Upper lobe of left lung (tissue), 6 donors: ENCODE measurements at places on chromosomes 5 and 9.
A peak's percentile ranks its signal among the peaks of the same experiment; 100 is the strongest.

DNA sequence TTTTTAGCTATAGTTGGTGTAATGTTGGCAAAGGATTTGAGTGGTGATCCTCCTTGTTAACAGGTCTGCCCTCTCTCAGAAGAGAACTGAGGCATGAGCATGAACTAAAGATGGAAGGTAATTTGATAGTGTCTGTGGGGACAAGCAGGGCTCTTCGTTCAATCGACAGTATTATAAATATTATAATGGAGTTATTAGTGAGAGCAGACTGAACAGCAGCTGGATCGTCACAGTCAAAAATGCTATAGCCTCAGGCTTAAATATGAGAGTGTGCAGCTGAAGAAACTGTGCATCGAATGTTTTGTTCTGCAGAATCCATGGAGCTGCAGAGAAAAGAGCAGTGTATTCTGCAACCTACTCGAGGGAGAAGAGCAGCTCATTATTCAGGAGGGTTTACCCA is 757.3 kb downstream of the DNAH5 start:
- H3K27ac ChIP-seq = no peak overlapping the region
- H3K36me3 ChIP-seq = no peaks in the 10 kb centered on the region
- H3K4me1 ChIP-seq = no peaks in the 10 kb centered on the region
- no peak for DNase-seq
- H3K27me3 ChIP-seq = no peaks in the 10 kb centered on the region

DNA sequence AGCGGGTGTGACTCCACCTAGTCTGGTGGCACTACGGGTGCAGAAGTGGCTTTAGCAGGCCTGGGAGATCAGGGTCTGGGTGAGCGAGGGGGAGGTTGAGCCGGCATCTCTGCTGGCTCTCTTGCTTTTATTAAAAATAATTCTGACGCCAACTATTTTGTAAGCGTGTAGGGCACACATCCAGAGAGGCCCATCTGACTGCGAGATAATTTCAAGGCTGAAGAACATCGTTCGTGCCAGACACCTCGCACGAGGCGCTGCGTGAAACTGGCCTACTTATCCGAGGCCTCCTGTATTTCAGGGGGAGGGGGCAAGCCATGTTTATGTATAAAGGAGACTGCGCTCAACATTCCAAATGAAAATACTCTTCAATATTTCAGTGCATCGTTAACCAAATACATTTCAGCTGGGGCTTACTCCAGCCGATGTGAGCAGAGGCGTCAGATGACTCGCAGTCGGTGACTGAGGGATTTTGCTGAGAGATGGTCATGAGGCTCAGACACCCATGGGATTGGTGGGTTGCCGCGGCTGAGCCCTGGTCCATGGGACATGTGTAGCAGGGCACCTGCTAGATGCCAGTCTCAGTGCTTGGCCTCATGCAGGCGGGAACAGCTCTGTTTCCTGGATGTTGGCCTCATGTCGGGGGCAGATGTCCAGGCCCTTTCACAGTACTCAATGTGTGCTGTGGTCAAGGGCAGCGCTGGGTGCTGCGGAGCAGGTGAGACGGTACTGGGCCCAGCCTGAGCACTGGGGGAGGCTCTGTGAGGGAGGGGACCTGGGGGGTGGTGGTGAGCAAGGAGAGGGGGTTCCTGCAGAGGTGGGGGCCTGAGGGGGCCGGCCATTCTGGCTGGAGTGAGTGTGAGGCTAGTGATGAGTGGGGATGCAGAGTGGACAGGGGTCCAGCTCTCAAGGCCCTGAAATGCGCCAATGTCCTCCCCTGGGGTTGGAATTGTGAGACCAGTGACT is 201.5 kb downstream of the DAB2IP start:
- no peaks in the 10 kb centered on the region for H3K36me3 ChIP-seq
- H3K4me1 ChIP-seq = no peaks in the 10 kb centered on the region
- H3K4me3 ChIP-seq = no peak overlapping the region
- no peak for DNase-seq
- no peak overlapping the region for H3K27ac ChIP-seq
- no peaks in the 10 kb centered on the region for H3K27me3 ChIP-seq

- DNase-seq = no peak
- H3K27ac ChIP-seq = peak overlapping the region; percentile 95
- peaks cover 17% of the 10 kb centered on the region for H3K4me1 ChIP-seq
- H3K4me3 ChIP-seq = no peak overlapping the region
- no peaks in the 10 kb centered on the region for H3K27me3 ChIP-seq
- H3K36me3 ChIP-seq = peaks cover 24% of the 10 kb centered on the region
These were observed 1.3 kb downstream of the NAA35 start for GRCh38 chr9:85941966-85942912.

DNA sequence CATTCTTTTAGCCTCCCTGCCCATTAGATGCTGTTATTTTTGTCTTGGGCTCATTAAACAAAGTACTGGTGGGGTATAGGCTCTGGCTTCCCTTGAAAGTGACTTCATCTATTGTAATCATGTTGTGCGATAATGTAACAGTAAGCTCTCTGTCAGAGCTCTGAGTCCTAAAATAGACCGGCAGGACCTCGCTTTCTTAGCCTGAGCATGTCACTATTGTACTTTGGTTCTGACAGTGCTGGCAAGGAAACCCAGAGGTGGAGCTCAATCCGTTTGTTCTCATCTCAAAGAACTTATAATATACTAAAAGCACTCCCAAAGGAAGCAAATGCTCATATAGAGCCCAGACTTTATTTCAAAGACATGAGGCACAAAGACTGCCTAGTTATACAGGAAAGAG is 339.1 kb upstream of the CCNH start:
- no peaks in the 10 kb centered on the region for H3K4me1 ChIP-seq
- DNase-seq = no peak

DNA sequence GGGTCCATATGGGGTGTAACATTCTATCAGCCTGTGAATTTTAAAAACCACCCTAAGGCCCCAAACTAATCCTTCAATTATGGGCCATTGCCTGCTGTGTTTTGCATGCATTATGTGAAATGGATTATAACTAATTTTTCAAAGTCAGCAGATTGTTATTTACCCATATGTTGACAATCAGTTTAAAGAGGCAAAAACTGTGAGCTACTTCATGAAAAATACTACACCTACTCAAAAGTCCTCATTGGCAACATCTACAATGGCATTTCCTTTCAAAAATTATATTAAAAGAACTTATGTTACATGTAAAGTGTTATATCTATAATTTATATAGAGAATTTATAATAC is 49.0 kb upstream of the KIF2A start:
- no peak overlapping the region for H3K4me3 ChIP-seq
- no peaks in the 10 kb centered on the region for H3K36me3 ChIP-seq
- no peaks in the 10 kb centered on the region for H3K4me1 ChIP-seq
- no peaks in the 10 kb centered on the region for H3K27me3 ChIP-seq

GRCh38 chr5:163660486-163660885 is 155.1 kb downstream of the MAT2B start:
- H3K27ac ChIP-seq = no peak overlapping the region
- H3K27me3 ChIP-seq = no peaks in the 10 kb centered on the region
- no peaks in the 10 kb centered on the region for H3K36me3 ChIP-seq
- H3K4me1 ChIP-seq = no peaks in the 10 kb centered on the region
- no peak for DNase-seq

DNA sequence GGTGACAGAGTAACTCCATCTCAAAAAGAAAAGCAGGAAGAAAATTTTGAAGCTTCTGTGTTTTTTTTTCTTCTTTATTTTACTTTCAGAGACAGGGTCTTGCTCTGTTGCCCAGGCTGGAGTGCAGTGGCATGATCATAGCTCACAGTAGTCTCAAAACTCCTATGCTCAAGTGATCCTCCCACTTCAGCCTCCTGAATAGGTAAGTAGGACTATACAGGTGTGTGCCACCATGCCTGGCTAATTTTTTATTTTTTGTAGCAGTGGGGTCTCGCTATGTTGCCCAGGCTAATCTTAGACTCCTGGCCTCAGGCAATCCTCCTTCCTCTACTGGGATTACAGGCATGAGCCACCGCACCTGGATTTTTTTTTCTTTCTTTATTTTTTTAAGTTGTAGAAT is 10.1 kb upstream of the C5orf24 start:
- no peak overlapping the region for H3K4me3 ChIP-seq
- H3K27me3 ChIP-seq = no peaks in the 10 kb centered on the region
- H3K36me3 ChIP-seq = peaks cover 16% of the 10 kb centered on the region
- no peak overlapping the region for H3K27ac ChIP-seq
- no peak for DNase-seq

- no peak overlapping the region for H3K4me3 ChIP-seq
- H3K27ac ChIP-seq = no peak overlapping the region
- H3K36me3 ChIP-seq = no peaks in the 10 kb centered on the region
- no peaks in the 10 kb centered on the region for H3K27me3 ChIP-seq
- H3K4me1 ChIP-seq = no peaks in the 10 kb centered on the region
These were observed 3.6 kb upstream of the SPATA31E1 start for GRCh38 chr9:87878989-87879511.

GRCh38 chr5:139705191-139705590 is 57.0 kb downstream of the CXXC5 start:
- H3K4me1 ChIP-seq = peaks cover 13% of the 10 kb centered on the region
- peaks cover 10% of the 10 kb centered on the region for H3K27me3 ChIP-seq
- no peak overlapping the region for H3K4me3 ChIP-seq

- H3K4me1 ChIP-seq = no peaks in the 10 kb centered on the region
- H3K4me3 ChIP-seq = no peak overlapping the region
- H3K27me3 ChIP-seq = no peaks in the 10 kb centered on the region
- H3K27ac ChIP-seq = no peak overlapping the region
These were observed 512.2 kb upstream of the ADAMTS16 start for GRCh38 chr5:4627929-4628328.

DNA sequence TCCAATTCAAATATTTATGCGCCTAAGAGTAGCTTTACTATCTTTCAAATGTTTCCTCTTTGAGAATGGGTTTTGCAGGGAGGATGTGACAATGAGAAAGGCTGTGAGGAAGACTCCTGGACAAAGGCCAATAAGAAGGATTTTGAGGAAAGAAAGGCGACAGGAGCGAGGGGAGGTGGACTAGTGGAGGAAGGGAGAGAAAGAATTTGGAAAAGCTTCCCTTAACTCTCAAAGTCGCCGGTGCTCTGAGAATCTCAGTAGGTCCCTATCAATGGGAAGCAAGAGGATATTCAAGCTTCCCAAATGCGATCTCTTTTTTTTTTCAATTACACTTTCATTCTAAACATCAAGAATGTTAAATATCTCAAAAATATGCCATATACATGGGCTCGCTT is 2.8 kb upstream of the CDC20B start:
- H3K4me1 ChIP-seq = peaks cover 36% of the 10 kb centered on the region
- no peak overlapping the region for H3K4me3 ChIP-seq
- H3K27ac ChIP-seq = no peak overlapping the region

DNA sequence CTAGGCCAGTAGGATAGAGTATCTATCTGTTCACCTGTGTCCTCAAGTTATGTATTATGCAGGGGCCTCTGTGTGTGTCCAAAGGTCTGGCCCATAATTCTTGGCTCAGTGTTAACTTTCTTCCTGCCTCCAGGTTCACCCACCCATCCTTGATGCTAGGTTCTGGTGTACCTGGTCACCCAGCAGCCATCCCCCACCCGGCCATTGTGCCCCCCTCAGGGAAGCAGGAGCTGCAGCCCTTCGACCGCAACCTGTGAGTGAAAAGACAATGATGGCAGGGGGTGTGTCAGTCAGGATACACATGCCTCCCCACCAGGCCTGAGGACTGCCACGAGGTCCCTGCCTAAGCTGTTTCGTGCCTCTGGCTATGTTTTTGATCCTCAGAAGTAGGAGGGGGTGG is 27.6 kb downstream of the TCF7 start:
- no peaks in the 10 kb centered on the region for H3K36me3 ChIP-seq
- H3K27me3 ChIP-seq = no peaks in the 10 kb centered on the region
- H3K27ac ChIP-seq = no peak overlapping the region
- H3K4me3 ChIP-seq = no peak overlapping the region
- peaks cover 33% of the 10 kb centered on the region for H3K4me1 ChIP-seq

DNA sequence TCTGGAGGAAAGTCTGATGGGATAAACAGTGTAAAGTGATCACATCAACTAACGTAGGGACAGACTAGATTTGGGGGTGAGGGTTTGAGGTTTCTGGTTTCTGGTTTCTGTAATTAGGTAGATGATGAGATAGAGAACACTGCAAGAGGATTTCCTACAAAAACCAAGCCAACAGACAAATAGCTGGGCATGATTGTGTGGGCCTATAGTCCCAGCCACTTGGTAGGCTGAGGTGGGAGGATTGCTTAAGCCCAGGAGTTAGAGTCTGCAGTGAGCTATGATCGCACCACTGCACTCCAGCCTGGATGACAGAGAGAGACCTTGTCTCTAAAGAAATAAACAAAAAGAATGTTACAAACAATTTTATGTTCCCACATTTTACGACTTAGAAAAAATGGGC is 34.4 kb upstream of the RNU6ATAC start:
- no peak overlapping the region for H3K4me3 ChIP-seq
- no peak overlapping the region for H3K27ac ChIP-seq
- H3K4me1 ChIP-seq = no peaks in the 10 kb centered on the region
- no peaks in the 10 kb centered on the region for H3K36me3 ChIP-seq

- DNase-seq = no peak
- H3K27me3 ChIP-seq = no peaks in the 10 kb centered on the region
- peaks cover 6% of the 10 kb centered on the region for H3K36me3 ChIP-seq
- no peak overlapping the region for H3K27ac ChIP-seq
- peak overlapping the region; percentile 6 for H3K4me3 ChIP-seq
These were observed 45.6 kb downstream of the APTX start for GRCh38 chr9:32955655-32956478.

DNA sequence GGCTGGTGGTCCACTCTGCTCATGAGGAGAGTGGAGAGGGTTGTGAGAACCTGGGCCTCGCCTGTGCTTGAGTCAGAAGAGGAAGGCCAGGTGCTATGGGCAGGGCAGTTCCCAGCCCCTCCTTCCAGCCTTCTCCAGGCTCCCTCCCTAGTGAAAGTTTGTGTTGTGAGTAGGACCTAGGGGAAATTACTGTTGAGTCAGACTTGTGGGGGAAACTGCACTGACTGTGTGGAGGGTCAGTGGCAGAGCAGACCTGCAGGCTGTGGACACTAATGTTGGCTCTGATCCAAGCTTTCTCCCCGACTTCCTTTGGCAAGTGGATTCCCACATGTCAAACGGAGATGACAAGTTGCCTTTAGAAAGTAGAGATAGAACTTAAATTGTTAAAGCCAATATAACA is 102.6 kb downstream of the ARHGAP26 start:
- H3K36me3 ChIP-seq = no peaks in the 10 kb centered on the region
- H3K27ac ChIP-seq = peak overlapping the region; percentile 45
- H3K4me3 ChIP-seq = no peak overlapping the region
- no peaks in the 10 kb centered on the region for H3K27me3 ChIP-seq
- peak; percentile 58 for DNase-seq
- peaks cover 67% of the 10 kb centered on the region for H3K4me1 ChIP-seq

DNA sequence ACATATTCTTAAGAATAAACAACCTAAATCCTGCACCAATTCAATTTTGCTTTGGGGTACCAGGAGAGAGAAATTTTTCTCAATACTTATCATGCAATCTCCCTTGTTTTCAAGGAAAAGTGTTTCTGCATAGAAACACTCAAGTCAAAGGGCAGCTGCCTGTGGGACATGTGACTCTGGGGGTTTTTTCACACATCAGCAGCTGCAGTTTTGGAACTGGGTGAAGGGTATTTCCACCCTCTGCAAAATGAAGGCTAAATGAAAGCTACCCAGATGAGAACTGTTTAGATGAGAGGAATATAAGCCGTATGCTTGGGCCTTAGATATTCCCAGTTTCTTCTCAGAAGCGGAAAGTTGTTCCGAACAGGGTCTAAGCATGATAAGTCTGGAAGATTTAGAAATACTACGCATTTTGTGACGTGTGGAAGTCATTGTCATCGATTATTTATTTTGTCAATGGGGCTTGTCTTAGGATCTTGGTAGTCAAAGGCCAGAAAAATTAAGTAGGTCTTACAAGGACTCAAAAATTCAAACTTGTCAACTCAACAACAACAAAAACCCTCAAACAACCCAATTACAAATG is 64.3 kb upstream of the BOD1 start:
- H3K36me3 ChIP-seq = no peaks in the 10 kb centered on the region
- no peaks in the 10 kb centered on the region for H3K4me1 ChIP-seq
- no peak overlapping the region for H3K4me3 ChIP-seq
- H3K27me3 ChIP-seq = no peaks in the 10 kb centered on the region
